NCI-H1694 (cell line): ENCODE measurements at places on chromosomes 12 and 14.

- no peak for DNase-seq
Observed at GRCh38 chr14:31090883-31091764, 64.9 kb upstream of the STRN3 start.

DNA sequence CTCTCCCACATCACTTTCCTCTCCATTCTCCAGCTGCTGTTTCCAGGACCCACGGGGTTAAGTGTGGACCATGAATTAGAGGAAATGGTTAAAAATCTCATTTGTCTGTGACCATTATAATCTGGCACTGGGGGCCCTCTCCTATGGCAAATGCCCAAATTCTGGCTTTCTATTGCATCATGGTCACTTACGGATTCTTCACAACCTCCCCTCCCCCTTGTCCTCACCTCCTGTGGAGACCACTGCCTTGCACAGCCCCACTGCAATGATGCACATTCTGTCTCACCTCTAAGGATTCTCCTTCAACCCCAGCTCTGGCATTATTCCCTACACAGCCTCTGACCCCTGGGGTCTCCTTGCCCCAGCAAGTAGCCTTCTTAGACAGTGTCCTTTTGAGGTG is 18.9 kb downstream of the BCAT1 start:
- DNase-seq = no peak

GRCh38 chr12:21545557-21545956 is 19.5 kb downstream of the SPX start:
- no peak for DNase-seq

- DNase-seq = no peak
Observed at GRCh38 chr12:68984796-68985573, 52.0 kb upstream of the CPM start.
